Activated naive CD8-positive, alpha-beta T cell treated with anti-CD3 and anti-CD28 coated beads for 36 hours (primary cell): ENCODE measurements at places on chromosomes 11 and 22. TPM values are rescaled to one million over a fixed set of nuclear protein-coding genes. Genes with fewer than 3 reads are reported as not detected.

SPI1 gene
- total RNA-seq = 0.25 TPM

DNA sequence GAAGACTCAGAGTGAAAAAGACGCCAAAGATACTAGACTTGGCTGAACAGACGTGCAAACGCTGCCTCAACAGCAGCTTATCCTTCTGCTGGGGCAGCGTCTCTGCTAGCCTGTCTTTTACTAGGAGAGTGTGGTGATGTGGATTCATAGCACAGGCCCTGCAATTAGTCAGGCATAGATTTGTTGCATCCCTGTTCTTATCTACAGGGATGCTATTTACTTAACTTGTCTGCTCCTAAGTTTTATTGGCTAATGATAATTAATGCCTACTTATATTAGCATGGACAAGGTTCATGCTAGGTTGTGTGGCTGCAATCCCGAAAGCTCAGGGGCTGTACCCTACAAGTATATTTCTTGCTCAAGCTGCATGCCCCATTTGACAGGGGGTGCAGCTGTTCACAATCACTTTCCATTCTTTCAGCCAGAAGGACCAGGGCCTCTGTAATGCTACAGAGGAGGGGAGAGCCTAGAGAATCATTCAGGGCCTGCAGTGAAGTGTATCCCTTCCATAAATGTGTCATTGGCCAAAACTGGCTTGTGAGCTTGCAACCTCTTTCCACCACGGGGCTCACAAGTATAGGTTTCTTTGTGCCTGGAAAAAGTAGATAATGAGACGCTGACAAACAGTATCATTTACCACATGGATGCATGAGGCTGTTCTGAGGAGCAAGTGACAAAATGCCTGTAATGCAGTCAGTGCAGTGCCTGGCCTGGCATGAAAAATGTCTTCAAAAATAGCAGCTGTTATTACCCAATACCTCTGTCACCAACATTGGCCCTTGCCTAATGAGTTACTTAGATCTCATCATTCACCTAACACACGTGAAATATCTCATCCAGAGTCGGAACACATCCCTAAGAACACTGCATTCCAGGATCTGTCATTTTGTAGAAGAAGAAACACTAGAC, 685.8 kb upstream of the API5 start:
- no peak for DNase-seq

RTN4R gene
- total RNA-seq = 3.2 TPM

- no peak for DNase-seq
Observed at GRCh38 chr11:82994604-82995230, 77.0 kb downstream of the RAB30 start.

- DNase-seq = no peak
Observed at GRCh38 chr11:26621132-26621531, 49.1 kb upstream of the MUC15 start.
